Iris pigment epithelial cell (primary cell): ENCODE measurements at places on chromosomes 4 and X.
A peak's percentile ranks its signal among the peaks of the same experiment; 100 is the strongest.

DNA sequence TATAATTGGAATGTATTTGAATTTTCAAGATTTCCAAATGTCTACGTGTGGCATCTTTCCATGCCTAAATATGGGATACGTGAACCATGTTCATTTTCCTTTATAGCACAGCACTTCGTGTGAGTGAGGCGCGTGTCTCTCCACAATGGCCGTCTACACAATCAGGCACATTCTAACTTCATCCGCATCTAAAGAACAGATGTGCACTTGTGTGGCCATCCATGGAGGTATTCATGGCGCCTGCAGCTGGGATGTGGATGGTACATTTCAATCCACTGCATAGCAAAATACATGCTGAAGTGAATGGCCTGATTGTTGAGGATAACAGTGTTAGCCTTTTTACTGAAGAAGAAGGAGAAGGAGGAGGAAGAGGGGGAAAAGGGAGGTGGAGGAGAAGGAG is 34.5 kb upstream of the TRIM2 start:
- no peak for DNase-seq

- peak; percentile 78 for DNase-seq
Measured at GRCh38 chr4:83115000-83115399, 471 bp upstream of the PLAC8 start.

DNA sequence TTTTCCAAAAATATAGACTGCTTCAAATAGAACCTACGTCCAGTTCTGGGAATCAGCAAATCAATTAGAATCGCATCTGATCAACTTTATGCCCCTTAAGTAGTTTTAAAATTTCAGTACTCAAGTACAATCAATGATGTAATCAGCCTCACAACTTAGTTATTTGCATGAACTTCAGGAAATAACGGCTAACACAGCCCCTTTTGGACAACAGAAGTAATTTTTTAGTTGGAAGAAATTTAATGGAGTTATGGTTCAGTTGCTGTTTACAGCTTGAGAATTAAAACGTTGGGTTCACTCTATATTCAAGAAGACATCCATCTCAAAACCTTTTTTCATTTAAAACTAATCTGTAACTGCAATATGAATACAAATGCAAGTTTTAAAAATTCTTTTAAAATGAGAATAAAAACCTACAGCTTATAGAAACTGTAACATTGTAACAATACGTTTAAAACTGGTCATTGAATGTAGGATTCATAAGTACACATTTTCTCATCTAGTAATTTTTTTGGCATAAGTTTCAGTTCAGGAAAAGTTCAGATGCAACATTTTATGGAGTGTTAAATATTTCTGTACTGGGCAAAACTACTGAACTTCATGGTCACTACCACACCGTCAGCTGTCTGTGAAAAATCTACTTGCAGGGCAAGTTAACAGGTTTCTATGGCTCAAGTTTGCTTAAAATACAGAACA is 956 bp downstream of the TAPT1 start:
- peak; percentile 52 for DNase-seq

DNA sequence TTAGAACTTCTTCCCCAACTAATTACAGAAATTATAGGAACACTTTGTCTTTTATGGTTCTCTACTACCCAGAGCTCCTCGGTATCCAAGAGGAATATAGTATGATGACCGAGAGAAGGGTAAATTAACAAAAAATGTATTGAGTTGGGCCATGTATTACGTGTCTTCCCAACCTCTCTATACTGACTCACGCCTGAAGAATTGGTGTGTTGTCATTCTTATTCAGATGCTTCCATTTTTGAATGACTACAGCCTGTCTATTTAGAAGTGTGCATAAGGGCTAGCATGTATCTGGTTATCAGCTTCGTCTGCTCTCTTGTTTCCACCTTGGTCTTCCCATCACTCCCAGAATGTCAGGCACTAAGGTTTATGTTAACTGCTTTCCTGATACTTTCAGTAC is 24.5 kb upstream of the SCD5 start:
- DNase-seq, result peak; percentile 84

DNA sequence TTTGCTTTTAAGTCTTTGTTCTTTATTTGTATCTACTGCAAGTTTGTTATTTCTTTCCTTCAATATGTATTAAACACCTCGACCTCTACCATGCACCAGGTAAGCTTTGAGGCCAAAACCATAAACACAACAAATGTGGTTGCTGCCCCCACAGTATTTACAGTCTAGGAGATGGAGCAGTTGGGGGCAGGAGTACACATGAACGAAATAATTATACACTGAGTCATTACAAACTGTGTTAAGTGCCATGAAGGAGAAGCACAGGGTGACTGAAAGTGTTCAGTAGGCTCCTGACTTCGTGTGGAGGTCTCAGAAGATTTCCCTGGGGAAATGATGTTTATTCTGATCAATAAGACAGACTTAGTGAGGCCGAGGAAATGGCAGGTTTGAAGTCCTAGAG is 30.3 kb downstream of the SLC25A43 start:
- peak; percentile 24 for DNase-seq

DNA sequence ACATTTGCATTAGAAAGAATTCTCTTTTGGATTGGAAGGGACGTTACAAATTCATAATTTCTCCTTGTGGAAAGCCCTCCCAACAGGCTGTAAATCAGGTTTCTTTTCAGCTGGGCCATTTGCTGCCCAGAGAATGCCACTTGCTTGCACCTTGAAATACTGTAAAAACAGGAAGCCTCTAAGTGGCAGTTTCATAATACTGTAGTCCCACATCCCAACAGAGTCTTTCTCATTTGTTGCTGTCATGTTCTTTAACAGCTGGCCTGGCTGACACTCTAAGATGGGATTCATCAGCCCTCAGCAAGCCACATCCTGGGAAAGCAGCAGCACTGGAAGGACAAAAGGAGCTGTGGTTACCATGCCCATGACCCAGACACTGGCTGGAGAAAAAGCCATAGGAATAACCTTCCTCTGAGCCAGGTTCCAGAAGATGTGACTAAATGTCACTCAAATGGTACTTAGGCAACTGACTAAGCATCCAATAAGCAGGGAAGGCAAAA is 221.9 kb upstream of the MBNL3 start:
- no peak for DNase-seq

- DNase-seq, result no peak
Measured at GRCh38 chr4:139333046-139333445, 30.8 kb upstream of the NDUFC1 start.

DNA sequence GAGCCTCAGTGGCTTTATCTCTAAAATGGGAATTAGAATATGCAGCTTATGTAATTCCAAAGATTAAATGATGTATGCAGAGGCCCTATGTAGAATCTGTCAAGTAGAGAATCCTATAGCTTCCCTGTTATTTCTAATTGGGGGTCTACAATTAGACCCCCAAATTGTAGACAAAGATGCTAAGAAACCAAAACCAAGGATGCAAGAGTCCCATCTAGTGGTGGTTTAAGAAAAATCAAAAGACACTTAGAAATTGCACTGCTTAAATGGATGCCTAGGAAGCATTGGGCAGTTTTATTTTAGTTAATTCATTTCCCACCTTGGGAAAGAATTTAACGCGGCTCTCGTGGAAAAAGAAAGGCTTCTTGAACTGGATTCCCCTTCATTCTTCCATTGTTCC is 115.2 kb downstream of the GABRA2 start:
- peak; percentile 0 for DNase-seq

DNA sequence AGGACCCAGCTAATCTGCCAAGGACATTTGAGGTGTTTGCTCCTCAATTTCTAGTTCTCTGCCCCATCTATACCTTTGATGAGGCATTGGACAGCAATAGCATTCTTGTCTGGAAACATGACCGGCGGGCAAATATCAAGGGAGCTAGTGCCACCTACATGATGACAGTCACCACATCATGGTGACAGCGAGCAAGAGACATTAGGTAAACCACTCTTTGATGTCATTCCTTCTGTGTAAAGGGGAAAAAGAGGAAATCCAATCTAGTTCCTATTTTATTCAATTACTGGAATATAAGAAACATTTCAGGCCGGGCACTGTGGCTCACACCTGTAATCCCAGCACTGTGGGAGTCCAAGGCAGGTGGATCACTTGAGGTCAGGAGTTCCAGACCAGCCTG is 20.7 kb upstream of the IL13RA1 start:
- DNase-seq, result no peak

- peak; percentile 83 for DNase-seq
Measured at GRCh38 chr4:94452476-94453371, 982 bp downstream of the PDLIM5 start.

GRCh38 chr4:39526765-39527295 is 409 bp downstream of the UGDH start:
- peak; percentile 24 for DNase-seq
